ENCODE measurements at places on chromosomes 3 and 15. TPM values are rescaled to one million over a fixed set of nuclear protein-coding genes. Genes with fewer than 3 reads are reported as not detected.

The TMOD2 gene
- 15.8 TPM for total RNA-seq

The TMEM40 gene
- total RNA-seq = not detected

The THOC7 gene
- 42.8 TPM for total RNA-seq

The LIPH gene
- total RNA-seq = not detected

The EFCC1 gene
- 6.3 TPM for total RNA-seq

The ADGRG7 gene
- total RNA-seq = not detected

- DNase-seq = no peak
Measured at GRCh38 chr3:116112696-116113095, 332.6 kb downstream of the LSAMP start.

GRCh38 chr15:57156210-57156884, 220.0 kb upstream of the CGNL1 start:
- DNase-seq = no peak

- no peak for DNase-seq
Measured at GRCh38 chr15:100093211-100094126, 248.3 kb downstream of the ADAMTS17 start.

GRCh38 chr3:15936312-15936711, 138.5 kb upstream of the ANKRD28 start:
- no peak for DNase-seq

GRCh38 chr3:40873476-40873875, 325.8 kb upstream of the CTNNB1 start:
- no peak for DNase-seq

DNA sequence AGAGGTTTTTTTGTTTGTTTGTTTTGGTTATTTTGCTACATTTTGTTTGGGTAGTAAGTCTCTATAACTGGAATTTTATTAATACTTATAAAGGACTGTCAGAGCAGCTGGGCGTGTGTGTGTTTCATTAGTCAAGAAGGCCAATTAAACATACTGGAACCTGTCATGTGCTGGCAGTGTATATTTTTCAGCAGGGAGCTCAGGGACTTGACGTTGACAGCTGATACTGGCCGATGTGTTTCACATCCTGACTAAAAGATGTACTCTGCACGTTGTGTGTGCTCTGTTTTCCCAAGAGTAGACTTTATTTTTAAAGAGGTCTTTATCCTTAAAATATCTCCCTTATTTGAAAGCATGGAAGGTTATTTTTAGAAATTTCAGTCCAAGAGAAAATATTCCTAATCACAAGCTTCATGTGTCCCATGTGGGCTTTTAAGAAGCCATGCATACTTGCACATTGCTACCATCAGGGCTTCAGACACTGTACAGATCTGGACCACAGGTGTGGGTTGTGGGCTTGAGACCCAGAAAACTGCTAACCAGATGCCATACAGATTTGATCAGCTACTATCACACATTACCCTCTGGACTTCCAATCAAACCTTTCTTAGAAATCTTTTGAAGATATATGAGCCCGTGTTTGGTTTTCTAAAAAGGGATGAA, 135.9 kb downstream of the FEZF2 start:
- no peak for DNase-seq
